ENCODE measurements at places on chromosomes 2 and 18.

- DNase-seq: peak; percentile 74
These were observed 9.3 kb downstream of the RHOB start for GRCh38 chr2:20456116-20456571.

- DNase-seq: no peak
These were observed 108.3 kb downstream of the SPP2 start for GRCh38 chr2:234158812-234159211.

DNA sequence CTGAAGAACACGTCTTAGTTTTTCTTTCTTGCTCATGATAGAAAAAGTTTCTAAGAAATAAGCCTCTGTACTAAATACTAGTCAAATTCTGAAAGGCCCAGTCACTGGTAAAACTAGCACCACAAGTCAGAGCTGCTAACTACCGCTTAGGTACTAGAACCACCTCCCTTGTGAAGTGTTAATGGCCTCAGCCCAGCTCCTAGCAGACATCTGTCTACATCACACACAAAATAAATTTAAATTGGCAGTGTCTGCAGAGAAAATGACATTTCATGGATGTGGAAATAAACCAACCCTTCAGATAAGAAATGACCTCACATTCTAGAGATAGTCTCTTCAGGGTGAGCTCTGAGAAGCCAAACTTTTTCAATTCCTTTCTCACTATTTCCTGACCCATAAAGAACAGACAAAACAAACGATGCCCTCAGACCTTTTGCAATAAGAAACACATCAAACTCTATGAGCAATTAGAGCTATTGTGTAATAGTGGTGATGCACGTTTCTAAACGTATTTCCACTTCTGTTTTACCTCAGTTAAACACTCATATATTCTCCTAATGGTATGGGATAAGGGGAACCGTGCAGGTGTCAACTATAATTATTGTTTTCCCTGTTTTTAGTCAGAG lies 70.3 kb upstream of the DSG1 start:
- peak; percentile 28 for DNase-seq

GRCh38 chr2:23905155-23905554 lies 21.8 kb downstream of the ATAD2B start:
- no peak for DNase-seq

DNA sequence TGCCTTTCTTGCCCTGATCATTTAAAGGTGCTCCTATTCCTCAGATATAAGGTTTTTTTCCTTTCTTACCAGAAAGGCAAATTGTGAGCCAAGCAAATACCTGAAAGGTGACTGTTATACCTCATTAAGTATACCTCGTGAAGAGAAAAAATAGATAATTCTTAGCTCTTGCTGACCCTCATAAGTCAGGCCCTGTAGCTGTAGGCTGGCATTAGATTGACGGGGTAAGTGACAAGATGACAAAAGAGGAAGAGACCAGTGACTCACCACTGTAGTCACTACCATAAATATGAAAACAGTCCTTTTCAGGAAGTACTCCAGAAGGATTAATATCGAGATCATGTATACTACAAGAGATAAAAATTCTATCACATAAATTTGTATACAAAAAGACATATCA lies 104.6 kb downstream of the PTPN4 start:
- peak; percentile 57 for DNase-seq

DNA sequence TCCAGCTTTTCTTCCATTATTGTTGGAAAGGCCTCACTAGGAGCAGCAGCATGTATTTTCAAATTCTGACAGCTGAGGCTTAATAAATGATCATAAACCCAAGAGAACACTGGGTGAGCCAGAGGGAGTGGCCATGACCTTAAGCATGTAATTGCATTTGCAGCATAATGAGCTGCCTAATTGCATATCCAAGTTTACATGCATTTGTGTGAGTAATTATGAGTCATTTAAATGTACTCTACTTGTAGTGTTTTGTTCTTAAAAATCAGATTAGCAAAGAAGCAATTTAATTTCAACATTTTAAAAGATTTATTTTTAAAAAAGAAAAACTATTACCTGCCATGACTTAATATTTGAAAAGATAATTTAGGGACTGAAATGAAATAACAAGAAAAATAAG lies 74.8 kb downstream of the NOL10 start:
- no peak for DNase-seq

- no peak for DNase-seq
These were observed 130.9 kb downstream of the RNF152 start for GRCh38 chr18:61761875-61762274.

- DNase-seq: peak; percentile 97
These were observed 7.1 kb downstream of the ADAM17 start for GRCh38 chr2:9548506-9548905.

DNA sequence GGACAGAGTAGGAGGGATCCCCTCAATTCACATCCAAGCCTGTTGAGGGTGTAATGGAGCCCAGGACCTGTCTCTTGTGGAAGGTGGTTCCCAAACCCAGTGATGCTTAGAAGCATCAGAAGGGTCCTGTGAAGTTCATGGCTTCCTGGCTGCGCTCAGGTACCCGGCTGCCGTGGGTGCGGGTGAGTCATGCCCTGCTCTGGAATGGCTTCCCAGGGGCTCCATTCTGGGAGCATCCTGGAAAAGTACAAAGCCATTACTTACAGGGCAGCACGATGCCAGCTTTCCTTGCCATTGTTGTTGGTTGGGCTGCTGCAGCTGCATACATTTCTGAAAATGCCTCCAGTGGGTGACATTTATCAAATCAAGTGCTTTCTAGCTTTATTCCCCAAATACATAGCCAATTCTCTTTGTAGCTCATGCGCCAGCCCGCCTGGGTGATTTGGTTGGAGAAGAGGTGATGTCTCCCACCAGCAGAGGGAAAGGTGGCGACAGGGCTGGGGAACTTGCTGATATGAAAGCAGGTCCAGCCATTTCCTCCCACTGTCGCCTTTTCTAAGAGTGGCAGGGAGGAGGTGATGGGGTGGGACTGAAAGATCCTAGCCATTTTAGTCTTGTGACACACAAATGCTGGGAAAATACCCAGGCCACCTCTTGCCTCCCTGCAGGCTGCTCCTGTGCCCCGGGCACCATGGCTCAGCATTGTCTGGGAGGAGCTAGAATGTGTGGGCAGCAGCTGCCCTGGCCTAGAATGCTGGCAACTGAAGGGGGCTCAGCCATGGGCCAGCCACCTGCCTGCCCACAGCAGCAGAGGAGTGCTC lies 65.9 kb upstream of the HPCAL1 start:
- DNase-seq: no peak
